CD4-positive, alpha-beta T cell treated with Interleukin-15 for 4 hours (primary cell): ENCODE measurements at places on chromosomes 5 and 9.

- DNase-seq: no peak
Measured at GRCh38 chr5:171595801-171596231, 176.4 kb downstream of the FGF18 start.

DNA sequence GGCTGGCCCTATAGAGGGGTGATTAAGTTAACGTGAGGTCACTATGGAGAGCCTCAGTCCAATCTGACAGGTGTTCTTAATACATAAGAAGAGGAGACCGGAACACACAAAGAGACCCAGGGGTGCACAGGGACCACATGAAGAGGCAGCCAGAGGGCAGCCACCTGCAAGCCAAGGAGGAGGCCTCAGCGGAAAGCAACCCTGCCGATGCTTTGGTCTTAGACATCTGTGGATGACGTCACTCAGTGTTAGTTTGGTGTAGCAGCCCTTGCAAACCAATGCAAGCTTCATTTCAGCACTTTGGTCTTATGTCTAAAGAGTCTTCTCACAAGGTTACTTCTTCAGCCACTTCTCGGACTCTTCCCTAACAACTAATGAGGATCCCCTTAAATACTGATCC, 47.6 kb upstream of the GRHPR start:
- no peak for DNase-seq

- no peak for DNase-seq
Measured at GRCh38 chr9:35598866-35599590, 6.0 kb upstream of the TESK1 start.

- no peak for DNase-seq
Measured at GRCh38 chr5:35908814-35909213, 29.6 kb downstream of the CAPSL start.

- no peak for DNase-seq
Measured at GRCh38 chr5:171131497-171131896, 177.6 kb upstream of the TLX3 start.

GRCh38 chr5:57171816-57172465, 1.9 kb upstream of the GPBP1 start:
- peak; percentile 58 for DNase-seq
